ENCODE measurements at places on chromosomes 2 and 18. TPM values are rescaled to one million over a fixed set of nuclear protein-coding genes. Genes with fewer than 3 reads are reported as not detected.
A peak's percentile ranks its signal among the peaks of the same experiment; 100 is the strongest.

DNA sequence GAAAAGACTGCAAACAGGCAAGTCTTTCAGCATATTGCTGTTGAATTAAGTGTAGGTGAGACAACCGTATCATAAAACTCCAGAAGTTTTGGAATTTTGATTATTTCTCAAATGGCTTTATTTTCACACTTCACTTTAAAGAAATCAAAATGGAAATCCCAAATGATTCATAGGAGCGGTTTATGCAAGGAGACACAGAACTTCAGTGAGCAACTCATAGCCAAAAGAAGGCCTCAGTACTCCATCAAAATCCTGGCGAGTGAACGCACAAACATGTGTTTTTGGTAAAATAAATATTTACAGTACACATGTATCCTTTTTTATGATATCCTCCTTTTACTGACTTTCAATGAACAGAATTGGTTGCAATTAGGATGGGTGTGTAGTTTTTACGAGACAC lies 140.4 kb upstream of the APCDD1 start:
- H3K27ac ChIP-seq, result no peak overlapping the region
- H3K36me3 ChIP-seq, result no peaks in the 10 kb centered on the region
- no peak overlapping the region for H3K4me3 ChIP-seq
- peaks cover 3% of the 10 kb centered on the region for H3K27me3 ChIP-seq

DNA sequence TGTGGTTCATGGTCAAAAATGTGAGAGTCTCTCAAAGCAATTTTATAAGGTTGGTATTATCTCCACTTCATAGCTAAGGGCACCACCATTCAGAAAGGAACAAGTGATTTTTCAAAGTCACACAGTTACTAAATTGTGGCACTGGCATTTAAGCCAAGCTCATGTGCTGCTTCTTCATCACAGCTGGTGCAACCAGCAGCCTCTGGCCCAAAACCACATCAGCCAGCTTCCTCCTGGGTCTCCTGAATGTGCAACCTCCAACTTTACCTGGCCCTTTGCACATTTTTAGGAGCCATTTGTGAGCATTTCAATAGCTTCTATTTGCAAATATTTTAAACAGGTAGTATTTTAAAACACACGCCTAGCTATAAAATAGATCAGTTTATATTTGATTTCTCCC lies 293.7 kb downstream of the BCL11A start:
- H3K36me3 ChIP-seq, result no peaks in the 10 kb centered on the region
- DNase-seq, result no peak
- H3K27me3 ChIP-seq, result no peaks in the 10 kb centered on the region

- H3K27ac ChIP-seq, result no peak overlapping the region
- H3K27me3 ChIP-seq, result no peaks in the 10 kb centered on the region
- no peak overlapping the region for H3K4me3 ChIP-seq
- no peaks in the 10 kb centered on the region for H3K36me3 ChIP-seq
Observed at GRCh38 chr18:33641141-33641540, 63.1 kb downstream of the ASXL3 start.

- DNase-seq, result no peak
- H3K36me3 ChIP-seq, result no peaks in the 10 kb centered on the region
- no peak overlapping the region for H3K4me3 ChIP-seq
- no peaks in the 10 kb centered on the region for H3K27me3 ChIP-seq
Observed at GRCh38 chr2:175879679-175880078, 122.4 kb downstream of the LNPK start.

DNA sequence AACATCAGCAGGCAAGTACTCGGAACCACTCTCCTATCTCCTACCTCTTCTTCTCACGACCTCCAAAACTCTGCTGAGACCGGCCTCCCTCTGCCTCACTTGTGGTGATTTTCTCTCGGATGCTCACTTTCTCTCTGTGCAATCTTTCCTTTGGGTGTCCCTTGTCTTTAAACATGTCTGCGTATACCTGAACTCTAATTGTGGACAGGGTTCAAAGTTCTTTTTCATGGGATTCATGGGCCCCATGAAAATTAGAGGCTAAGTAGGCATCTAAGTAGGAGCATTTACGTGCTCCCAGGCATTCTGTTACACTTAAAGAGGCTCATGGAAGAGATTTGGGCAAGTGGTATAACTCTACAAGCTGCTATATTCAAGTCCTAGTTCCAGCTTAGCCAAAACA lies 2.1 kb upstream of the PPP1CB start:
- no peaks in the 10 kb centered on the region for H3K36me3 ChIP-seq
- no peak for DNase-seq
- H3K4me3 ChIP-seq, result no peak overlapping the region
- peaks cover 13% of the 10 kb centered on the region for H3K4me1 ChIP-seq
- no peaks in the 10 kb centered on the region for H3K27me3 ChIP-seq

- no peaks in the 10 kb centered on the region for H3K36me3 ChIP-seq
- H3K4me3 ChIP-seq, result no peak overlapping the region
- no peaks in the 10 kb centered on the region for H3K4me1 ChIP-seq
- DNase-seq, result no peak
Observed at GRCh38 chr2:219912491-219912921, 285.1 kb downstream of the SLC4A3 start.

- no peak overlapping the region for H3K27ac ChIP-seq
- no peak for DNase-seq
- no peak overlapping the region for H3K4me3 ChIP-seq
- no peaks in the 10 kb centered on the region for H3K36me3 ChIP-seq
- H3K27me3 ChIP-seq, result no peaks in the 10 kb centered on the region
Observed at GRCh38 chr2:190794377-190794776, 86.2 kb upstream of the GLS start.

DNA sequence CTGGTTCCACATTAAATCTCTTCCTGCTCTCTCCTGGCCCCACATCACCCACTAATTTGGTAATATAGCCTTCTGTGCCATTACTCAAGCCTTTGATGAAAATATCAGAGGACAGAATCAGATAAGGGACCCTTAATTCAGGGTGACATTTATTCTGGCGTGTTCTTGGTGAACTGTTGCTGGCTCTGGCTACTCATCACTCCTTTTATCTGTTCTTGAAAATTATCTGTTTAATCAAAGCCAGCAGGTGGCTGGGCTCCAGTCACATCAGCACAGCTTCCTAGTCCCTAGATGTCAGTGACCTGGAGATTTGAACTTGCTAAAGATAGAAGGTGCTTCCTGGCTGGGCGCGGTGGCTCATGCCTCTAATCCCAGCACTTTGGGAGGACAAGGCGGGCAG lies 26.9 kb upstream of the SLC35F6 start:
- H3K27me3 ChIP-seq, result no peaks in the 10 kb centered on the region
- no peak overlapping the region for H3K4me3 ChIP-seq
- H3K27ac ChIP-seq, result no peak overlapping the region
- H3K36me3 ChIP-seq, result no peaks in the 10 kb centered on the region

DNA sequence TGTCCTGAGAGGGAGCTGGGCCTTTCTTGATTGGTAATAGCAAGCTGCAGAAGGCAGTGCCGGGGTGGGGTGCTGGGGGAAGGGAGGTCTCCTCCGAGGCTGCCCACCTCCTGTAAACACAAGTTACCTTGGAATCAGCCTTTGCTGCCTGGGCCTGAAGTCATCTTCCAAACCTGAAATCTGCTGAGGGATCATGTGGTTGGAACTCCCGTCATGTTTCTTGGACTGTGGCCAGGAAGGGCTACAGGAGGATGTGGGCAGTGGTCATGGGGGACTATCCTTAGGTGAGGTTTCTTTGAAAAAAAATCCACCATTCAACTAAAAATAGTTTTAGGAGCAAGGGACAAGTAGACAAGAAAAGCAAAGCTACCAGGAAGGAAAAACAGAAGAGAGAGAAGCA lies 74.2 kb downstream of the CDK15 start:
- DNase-seq, result no peak
- H3K27ac ChIP-seq, result peak overlapping the region; percentile 56
- H3K4me3 ChIP-seq, result peak overlapping the region; percentile 5
- H3K36me3 ChIP-seq, result no peaks in the 10 kb centered on the region
- no peaks in the 10 kb centered on the region for H3K27me3 ChIP-seq

DNA sequence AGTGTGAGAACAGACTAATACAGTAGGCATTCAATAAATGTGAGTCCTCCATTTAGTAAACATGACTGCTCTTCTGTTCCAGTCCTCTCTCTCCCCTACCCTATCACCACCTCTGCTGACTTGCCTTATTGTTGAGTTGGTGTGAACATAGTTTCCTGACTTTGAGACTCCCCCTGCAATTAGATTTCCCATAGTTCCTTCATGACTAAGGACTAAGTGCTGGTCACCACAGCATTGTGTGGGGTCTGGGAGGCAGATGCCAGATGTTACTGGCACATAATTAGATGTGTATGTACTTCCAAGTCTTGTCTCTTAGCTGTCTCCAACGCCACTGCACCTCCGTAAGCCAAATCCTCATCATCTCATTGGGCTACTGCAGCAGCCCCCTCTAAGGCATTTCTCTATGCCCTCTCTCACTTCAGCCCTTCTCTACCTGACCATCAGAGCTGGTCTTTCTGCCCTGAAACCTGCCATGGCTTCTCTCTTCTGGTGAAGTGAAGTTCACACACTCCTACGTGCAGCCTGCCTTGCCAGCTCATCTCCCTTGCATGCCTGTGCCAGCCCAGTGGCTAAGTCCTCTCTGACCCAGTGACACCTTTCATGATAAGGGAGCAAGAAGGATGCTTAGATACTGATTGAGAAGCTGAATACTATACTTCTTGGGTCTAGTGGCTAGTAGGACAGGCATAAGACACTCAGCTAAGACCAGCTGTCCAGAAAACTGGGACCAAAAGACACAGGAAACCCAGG lies 81.6 kb upstream of the ALPP start:
- peaks cover 9% of the 10 kb centered on the region for H3K4me1 ChIP-seq
- no peak overlapping the region for H3K4me3 ChIP-seq
- H3K36me3 ChIP-seq, result no peaks in the 10 kb centered on the region

DNA sequence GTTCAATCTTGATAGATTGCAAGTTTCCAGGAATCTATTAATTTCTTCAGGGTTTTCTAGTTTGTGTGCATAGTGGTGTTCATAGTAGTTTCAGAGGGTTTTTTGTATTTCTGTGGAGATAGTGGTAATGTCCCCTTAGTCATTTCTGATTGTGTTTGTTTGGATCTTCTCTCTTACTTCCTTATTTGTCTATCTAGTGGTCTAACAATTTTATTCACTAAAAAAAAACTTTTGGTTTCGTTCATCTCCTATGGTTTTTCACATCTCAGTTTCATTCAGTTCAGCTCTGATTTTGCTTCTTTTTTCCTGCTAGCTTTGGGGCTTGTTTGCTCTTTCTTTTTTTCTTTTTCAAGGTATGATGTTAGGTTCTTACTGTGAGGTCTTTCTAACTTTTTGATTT lies 94.5 kb downstream of the SNTG2 start:
- no peak overlapping the region for H3K27ac ChIP-seq
- no peaks in the 10 kb centered on the region for H3K27me3 ChIP-seq
- no peaks in the 10 kb centered on the region for H3K36me3 ChIP-seq
- H3K4me1 ChIP-seq, result peaks cover 8% of the 10 kb centered on the region
- no peak for DNase-seq
- no peak overlapping the region for H3K4me3 ChIP-seq

- no peak overlapping the region for H3K27ac ChIP-seq
- H3K27me3 ChIP-seq, result no peaks in the 10 kb centered on the region
- peaks cover 16% of the 10 kb centered on the region for H3K4me1 ChIP-seq
- H3K36me3 ChIP-seq, result peaks cover 14% of the 10 kb centered on the region
- DNase-seq, result no peak
Observed at GRCh38 chr18:8745355-8746014, 40.1 kb downstream of the MTCL1 start.

GRCh38 chr18:67104700-67105284 lies 411.7 kb downstream of the DSEL start:
- H3K4me3 ChIP-seq, result no peak overlapping the region
- H3K4me1 ChIP-seq, result no peaks in the 10 kb centered on the region
- H3K27ac ChIP-seq, result no peak overlapping the region
- no peaks in the 10 kb centered on the region for H3K27me3 ChIP-seq
- H3K36me3 ChIP-seq, result no peaks in the 10 kb centered on the region
- no peak for DNase-seq

DNA sequence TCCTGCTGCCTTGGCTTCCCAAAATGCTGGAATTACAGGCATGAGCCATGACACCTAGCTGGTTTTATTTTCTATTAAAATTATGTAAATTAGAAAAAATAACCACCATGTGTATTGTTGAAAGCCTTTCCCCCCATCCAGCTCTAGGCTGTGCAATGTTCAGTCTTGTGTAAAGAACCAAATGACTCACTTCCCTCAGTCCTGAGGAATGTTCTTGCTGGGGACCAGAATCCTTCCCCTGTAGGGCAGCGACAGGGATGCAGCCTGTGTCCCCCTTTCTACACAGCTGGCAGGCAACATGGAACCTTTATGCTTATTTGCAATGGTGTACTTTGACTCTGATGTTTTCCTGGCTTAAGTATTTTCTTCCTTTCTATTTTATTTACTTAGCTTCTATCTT lies 29.4 kb downstream of the AOX1 start:
- no peaks in the 10 kb centered on the region for H3K27me3 ChIP-seq
- peaks cover 44% of the 10 kb centered on the region for H3K4me1 ChIP-seq
- no peak overlapping the region for H3K4me3 ChIP-seq
- H3K36me3 ChIP-seq, result no peaks in the 10 kb centered on the region
- peak overlapping the region; percentile 84 for H3K27ac ChIP-seq

DNA sequence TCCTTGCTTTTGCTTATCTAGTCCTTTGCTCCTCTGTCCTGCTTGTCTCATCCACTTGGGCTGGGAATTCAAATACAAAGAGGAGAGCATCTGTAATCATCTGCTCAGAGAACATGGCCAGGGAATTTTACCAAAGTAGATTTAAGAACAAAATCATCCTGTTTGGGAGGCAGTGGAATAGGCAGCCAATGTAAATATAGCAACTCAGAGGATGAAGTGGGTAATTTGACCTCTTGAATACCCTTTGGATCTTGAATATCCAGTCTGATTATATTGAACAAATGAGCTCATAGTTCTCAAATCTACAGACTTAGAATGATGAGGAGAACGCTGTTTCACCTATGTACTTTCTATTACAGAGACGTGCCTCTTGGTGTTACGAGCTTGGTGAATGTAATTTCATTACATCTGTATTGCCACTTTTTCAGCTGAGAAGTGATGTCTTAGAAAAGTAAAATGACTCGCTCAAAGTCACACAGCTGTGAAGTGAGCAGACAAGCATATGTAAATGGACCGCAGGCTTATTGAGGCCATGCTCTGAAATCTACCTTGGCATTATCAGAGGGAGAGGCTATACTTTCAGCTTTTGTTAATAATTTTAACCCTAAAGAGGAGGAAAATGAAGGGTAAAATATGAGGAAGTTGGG lies 266.3 kb downstream of the MTX2 start:
- peaks cover 24% of the 10 kb centered on the region for H3K4me1 ChIP-seq
- peak overlapping the region; percentile 36 for H3K4me3 ChIP-seq
- no peak for DNase-seq
- no peaks in the 10 kb centered on the region for H3K27me3 ChIP-seq
- H3K27ac ChIP-seq, result peak overlapping the region; percentile 86

DNA sequence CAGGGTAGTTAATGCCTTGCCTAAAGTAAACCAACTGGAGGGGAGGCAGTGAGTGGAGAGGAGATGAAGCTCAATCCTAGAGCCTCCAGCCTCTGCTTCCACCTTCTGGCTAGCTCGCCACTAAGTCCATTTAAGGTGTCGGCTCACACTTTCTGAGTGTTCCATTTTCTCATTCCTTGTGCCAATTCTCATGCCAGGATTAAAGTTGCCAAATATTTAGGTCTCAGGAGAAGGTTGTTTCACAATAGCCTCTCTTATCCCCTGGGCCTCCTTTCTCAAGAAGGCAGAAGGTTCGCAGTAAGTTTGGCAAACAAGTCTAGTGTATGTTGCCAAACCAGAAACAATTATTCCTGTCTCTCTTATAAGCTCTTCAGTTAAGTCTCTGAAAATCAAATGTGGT lies 57.2 kb downstream of the TACR1 start:
- H3K27ac ChIP-seq, result no peak overlapping the region
- no peaks in the 10 kb centered on the region for H3K36me3 ChIP-seq

GRCh38 chr2:39849982-39850526 lies 71.0 kb upstream of the THUMPD2 start:
- DNase-seq, result no peak
- no peaks in the 10 kb centered on the region for H3K36me3 ChIP-seq
- peaks cover 7% of the 10 kb centered on the region for H3K4me1 ChIP-seq

TIMM21 gene
- 15.6 TPM for total RNA-seq

PECR gene
- total RNA-seq, result 9.7 TPM

MATN3 gene
- total RNA-seq, result 2.4 TPM

UBR3 gene
- total RNA-seq, result 50.1 TPM

SPP2 gene
- not detected for total RNA-seq
